NCI-H69 (cell line): ENCODE measurements at places on chromosomes 7 and 10.

DNA sequence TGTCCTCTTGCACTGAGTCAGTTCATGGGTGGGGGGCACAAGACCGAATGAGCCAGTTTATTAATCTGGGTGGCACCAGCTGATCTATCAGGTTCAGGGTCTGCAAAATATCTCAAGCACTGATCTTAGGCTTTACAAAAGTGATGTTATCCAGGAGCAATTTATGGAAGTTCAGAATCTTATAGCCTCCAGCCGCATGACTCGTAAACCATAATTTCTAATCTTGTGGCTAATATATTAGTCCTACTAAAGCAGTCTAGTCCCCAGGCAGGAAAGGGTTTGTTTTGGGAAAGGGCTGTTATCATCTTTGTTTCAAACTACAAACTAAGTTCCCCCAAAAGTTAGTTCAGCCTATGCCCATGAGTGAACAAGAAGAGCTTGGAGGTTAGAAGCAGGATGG is 33.9 kb downstream of the AKR1C8 start:
- no peak for DNase-seq

DNA sequence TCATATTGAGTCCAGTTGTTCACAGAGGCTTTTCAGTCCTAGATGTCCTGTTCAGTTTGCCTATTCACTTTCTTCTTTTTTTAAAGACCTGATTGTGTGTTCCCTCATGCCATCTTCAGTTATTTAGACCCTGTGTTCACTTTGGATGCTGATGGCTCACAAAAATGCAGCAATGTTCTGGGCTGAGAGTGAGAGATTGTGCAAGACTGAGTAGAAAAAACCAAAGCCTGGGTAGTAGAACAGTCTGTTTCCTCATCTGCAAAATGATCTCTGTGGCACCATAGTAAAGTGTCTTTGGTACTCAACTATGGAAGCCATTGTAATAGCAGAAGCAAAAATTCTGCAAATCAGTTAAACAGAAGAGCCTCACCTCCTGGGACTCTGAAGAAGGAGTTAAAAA is 43.2 kb downstream of the AKR1B1 start:
- DNase-seq: no peak

DNA sequence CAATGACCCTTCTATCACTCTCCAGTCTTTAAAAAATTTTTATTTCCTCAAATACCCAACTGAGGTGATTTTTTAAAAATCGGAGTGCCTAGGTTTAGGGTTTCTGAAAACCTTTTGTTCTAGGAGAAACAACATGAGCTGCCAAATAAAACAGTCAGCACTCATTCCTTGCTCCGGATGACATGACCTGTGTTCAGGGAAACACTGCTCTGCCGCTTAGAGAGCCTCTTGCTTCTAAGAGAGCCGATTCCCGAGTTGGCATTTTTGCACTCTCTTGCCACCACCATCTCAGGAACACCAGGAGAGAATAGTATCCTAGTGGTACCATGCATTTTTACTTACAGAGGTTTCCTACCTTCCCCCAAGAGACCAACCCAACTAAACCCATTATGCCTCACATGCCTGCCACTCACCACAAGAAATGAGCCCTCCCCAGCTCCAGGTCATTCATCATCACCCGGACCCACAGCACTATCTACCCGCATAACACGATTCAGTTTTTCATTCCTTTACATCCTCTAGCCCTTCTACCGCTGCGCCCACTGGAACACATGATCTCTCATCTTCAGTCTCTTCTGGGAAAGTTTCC is 365.4 kb downstream of the THSD7A start:
- DNase-seq: no peak

GRCh38 chr7:123622660-123623386 is 21.2 kb downstream of the ASB15 start:
- peak; percentile 99 for DNase-seq

DNA sequence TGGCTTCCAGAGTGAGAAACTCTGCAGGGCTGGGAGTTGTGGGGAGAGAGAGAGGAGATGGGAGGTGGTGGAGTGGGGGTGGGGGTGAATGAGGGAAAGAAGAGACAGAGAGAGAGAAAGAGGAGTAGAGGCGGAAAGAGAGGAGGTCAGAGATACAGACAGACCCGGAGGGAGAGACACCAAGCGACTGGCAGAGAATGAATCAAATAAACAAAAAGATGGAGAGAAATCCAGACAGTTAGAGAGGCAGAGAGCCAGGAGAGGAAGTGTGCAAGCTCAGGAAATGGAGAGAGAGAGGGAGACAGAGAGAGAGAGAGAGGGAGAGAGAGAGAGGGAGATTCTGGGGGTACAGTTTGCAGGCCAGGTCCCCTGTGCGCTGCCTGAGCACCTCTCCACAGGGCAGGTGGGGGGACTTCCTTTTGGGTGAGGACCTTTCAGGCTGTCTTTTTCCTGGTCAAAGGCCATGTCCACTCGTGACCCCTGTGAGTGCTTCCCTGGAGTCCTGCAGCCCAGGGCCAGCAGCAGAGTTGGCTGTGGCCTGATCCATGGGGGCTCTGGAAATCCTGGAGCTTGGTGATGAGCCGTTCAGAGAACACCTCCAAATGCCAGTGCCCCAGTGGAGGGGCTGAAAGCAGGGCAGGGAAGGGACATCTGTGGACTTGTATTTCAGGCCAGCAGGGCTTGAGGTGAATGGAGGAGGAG is 25.0 kb upstream of the PCBD1 start:
- no peak for DNase-seq
